ENCODE measurements at places on chromosomes 12 and 14.

DNA sequence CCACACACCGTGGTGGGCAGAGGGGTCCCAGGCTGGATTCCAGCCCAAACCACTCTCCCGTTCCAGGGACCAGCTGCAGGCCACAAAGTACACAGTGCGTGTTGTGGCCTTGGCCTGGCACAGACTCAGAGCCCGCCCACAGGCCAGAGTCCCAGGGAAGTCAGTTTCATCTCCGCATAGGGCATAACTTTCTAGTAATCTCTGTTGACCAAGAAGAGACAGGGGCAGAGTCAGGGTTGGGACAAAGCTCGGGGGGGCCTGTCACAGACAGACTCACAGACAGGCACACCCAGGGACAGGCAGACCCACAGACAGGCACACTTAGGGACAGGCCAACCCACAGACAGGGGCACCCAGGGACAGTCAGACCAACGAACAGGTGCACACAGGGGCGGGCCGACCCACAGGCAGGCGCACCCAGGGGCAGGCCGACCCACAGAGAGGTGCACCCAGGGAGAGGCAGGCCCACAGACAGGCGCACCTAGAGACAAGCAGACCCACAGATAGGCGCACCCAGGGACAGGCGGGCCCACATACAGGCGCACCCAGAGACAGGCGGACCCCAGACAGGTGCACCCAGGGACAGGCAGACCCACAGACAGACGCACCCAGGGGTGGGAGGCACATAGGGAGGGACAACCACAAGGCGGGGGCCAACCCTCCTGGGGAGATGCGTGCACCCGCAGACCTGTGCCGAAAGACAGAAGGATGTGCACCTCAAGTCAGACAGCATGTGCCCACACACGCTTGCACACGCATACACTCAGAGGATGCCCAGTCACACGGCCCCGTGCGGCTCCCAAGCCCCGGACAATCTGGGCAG, 323.3 kb upstream of the RTL1 start:
- DNase-seq: no peak

GRCh38 chr12:31005944-31006361, 67.7 kb upstream of the DDX11 start:
- no peak for DNase-seq

DNA sequence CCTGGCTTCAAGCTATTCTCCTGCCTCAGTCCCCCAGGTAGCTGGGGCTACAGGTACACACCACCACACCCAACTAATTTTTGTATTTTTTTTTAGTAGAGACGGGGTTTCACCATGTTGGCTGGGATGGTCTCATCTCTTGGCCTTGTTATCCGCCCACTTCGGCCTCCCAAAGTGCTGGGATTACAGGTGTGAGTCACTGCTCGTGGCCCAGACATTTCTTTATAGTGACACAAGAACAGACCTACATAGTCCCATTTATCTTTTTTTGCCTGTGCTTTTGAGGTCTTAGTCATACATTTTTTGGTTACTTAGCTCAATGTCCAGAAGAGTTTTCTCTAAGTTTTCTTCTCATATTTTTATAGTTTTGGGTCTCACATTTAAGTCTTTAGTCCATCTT, 247.4 kb downstream of the SYT10 start:
- DNase-seq: no peak

GRCh38 chr12:2291182-2291832, 238.5 kb downstream of the CACNA1C start:
- no peak for DNase-seq

GRCh38 chr12:15682826-15683225, 106.4 kb downstream of the EPS8 start:
- no peak for DNase-seq

- no peak for DNase-seq
These were observed 206.2 kb upstream of the SSTR1 start for GRCh38 chr14:38001501-38001900.

DNA sequence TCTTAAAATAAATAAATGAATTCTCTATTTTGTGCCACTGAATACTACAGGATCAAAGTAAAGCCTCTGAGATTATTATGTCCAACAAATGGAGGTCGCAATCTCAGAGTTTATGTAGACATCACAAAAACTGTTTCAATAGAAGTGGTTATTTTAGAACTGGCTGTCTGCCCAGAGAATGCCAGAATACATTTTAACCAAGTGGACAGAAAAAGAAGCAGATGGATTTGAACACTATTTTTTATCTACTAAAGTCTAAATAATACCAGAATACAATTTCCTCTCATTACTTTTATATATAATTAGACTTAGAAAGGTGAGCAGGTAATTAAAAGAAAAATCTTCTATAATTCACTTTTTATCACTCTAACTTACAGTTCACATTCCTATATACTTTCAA, 118.3 kb downstream of the MED13L start:
- DNase-seq: no peak

GRCh38 chr12:20369305-20370013, 1.1 kb downstream of the PDE3A start:
- peak; percentile 75 for DNase-seq

DNA sequence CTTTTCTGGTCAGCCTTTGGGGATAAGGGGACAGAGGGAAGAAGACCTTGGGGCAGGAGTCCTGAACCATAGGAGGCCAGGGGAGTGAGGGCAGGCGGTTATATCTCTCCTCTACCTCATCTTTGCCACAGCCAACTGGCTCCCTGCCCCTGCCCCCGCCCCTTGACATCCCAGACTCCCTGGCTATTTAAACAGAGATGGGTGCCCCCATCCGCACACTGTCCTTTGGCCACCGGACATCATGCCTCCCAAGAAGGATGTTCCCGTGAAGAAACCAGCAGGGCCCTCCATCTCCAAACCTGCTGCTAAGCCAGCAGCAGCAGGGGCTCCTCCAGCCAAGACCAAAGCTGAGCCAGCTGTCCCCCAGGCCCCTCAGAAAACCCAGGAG, 1.3 kb downstream of the MYL6B start:
- DNase-seq: no peak

GRCh38 chr14:89813617-89814031, 140.9 kb downstream of the EFCAB11 start:
- no peak for DNase-seq

GRCh38 chr12:7113389-7113871, 4.4 kb upstream of the C1RL start:
- no peak for DNase-seq

- no peak for DNase-seq
These were observed 87.0 kb downstream of the BTG1 start for GRCh38 chr12:92058664-92059063.

DNA sequence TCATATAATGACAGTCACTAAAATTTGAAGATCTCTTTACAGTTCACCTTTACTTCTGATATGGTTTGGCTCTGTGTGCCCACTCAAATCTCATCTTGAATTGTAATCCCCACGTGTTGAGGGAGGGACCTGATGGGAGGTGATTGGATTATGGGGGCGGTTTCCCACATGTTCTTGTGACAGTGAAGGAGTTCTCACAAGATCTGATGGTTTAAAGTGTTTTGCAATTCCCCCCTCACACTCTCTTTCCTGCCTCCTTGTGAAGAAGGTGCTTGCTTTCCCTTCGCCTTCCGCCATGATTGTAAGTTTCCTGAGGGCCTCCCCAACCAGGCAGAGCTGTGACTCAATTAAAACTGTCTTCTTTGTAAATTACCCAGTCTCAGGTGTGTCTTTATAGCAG, 27.3 kb upstream of the CD9 start:
- no peak for DNase-seq

DNA sequence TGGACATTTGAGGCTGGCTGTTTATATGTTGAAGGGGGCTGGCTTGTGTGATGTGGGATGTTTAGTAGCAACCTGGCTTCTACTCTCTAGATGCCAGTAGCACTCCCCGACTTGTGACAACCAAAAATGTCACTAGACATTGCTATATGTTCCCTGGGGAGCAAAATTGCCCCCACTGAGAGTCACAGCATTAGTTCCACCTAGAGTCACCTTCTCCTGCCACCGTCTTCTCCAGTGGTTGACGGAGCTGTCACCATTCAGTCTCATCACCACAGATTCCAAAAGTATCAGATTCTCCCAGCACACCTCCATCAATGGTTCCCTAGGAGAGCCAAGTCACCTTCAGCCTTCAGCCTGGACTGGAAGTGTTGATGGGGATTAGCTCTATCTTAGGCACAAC, 7.8 kb upstream of the KRT76 start:
- DNase-seq: no peak

- no peak for DNase-seq
These were observed 131.3 kb downstream of the ITPR2 start for GRCh38 chr12:26701604-26702215.

DNA sequence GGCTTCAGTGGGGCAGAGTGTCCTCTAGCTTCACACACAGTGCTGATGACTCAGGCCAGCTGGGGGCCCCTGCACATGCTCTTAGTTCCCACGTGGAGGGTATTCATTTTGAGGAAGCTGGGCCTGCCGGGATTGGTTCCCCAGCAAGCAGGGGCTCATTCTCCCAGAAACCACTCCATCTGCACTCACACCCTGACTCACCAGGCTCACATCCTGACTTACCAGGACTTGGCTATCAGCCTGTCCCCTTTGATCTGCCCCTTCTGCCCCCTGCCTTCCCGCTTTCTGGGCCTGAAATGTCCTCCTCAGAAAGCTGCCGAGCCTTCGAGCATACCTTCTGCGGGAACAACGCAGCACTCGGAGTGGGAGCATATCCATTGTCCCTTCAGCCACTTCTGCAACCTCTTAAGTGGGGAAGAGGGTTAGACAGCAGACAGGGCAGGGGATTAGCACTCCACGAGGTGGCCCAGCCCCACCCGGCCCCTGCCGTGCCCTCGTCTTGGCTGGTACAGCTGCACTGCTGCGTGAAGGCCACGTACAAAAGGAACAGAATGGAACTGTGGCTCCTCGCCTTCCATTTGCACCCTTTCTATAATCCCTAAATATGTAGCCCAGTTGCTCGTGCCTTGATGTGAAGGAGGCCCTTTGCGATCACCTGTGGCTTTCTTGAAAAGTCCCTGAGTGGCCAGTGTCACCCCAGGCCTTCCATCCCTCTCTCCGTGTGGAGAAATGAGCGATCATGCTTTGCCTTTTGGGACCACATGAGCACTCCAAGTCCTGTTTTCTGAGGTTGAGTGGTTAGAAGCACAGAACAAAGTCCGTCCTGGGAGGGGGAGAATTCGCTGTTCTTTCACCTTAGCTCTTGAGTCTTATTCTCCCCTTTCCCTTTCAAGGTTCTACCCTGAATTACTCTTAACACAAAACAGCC, 26.1 kb downstream of the TPCN1 start:
- DNase-seq: no peak

DNA sequence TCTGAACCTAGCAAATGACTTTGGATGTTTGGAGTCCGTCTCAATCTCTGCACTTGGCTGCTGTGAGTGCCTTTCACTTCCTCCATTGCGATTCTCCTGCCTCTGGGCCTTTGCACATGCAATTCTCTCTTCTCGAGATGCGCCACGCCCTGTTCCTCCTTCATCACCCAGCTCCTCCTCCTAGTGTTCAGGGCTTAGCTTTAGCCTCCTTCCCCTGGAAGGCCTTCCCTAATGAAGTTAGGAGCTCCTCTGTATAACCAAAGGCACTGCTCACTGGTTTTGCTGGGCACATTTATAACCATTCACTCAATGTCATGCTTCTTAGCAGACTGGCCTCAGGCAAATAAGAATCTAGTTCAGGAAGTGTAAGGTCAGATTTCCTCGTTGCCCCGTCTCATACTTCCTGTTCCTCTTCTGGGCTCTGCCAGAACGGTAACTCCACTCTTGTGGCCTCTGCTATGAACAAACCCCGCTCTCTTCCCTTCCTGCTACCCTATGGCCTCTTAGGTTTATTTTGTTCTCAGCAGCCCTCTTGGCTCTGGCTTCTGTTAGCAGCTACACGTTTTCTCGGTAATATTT, 171.4 kb downstream of the CRADD start:
- no peak for DNase-seq

DNA sequence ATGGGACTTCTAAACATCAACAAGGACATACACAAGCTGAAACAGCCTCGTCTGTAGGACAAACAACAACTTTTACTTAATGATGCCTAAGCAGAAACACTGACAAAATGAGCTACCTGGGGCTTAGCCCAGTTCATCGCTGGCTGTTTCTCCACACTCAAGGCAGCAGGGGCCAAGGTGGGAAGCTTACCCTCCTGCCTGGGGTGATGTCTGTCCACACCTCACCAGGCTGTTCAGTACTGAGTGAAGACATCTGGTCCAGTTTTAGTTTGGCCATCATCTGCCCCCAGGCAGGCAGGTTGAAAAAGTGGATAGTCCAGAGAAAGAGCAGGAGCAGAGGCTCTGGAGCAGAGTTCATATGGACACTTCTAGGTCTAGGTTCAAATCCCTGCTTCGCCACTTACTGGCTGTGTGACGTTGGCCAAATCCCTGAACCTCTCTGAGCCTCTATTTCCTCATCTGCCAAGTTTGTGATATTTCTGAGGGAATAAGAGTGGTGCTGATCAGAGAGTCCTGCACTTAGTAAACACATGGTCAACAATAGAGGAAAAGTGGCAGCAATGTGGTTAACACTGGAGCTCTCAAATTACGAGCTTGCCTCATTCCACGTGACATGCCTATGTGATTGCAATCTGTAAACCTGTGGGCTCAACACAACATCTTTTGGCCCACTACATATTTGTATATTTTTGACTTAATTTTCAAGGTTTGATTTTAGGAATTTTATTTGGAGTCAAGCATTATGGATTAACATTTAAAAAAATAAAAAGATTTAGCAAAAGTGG, 720.1 kb upstream of the TMEM132C start:
- no peak for DNase-seq

DNA sequence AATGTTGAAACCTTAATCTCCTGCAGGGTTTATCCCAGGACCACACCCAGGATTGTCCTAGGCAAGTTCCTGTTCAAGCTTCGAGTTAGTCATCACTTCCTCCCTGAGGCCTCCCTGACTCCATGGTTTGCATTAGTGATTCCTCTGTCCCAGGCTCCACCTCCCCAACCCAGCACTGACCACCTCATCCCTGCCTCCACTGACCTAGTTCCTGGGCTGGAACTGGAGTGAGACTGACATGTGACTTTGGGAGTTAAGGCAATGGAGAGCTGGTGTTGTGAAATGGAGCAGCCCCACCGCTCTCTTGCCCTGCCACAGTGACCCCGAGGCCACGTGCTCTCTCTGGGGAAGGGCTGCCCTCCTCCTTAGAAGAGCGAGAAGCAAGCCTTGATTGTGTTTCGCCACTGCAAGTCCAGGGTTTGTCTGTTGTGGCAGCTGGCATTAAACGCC, 15.8 kb upstream of the DTX1 start:
- no peak for DNase-seq

DNA sequence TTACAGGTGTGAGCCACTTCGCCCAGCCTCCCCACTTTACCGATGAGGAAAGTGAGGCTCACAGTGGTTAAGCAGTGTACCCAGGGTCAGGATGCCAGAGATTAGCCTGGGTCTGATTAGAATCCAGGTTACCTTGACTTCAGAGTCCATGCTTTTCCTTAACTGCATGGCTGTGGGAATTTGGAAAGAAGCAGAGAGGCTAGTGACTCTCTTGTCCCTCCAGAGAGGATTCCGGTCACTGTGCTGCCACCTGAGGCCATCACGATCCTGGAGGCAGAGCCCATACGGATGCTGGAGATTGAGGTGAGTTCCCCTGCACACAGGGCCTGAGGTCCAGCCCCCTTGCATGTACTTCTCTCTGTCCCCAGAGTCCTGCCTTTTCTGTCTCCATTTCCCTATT, 4.7 kb downstream of the REC8 start:
- no peak for DNase-seq

GRCh38 chr14:104240434-104241157, 102.2 kb downstream of the KIF26A start:
- DNase-seq: no peak

All from glutamatergic neuron (in vitro differentiated cells).